Activated CD4-positive, alpha-beta T cell treated with anti-CD3 and anti-CD28 coated beads, Interleukin-2, amount 50 U/mL, for 1 hour (primary cell): ENCODE measurements at places on chromosomes 2 and 18.

GRCh38 chr18:63758615-63759240, 16.5 kb upstream of the SERPINB7 start:
- DNase-seq, result no peak

DNA sequence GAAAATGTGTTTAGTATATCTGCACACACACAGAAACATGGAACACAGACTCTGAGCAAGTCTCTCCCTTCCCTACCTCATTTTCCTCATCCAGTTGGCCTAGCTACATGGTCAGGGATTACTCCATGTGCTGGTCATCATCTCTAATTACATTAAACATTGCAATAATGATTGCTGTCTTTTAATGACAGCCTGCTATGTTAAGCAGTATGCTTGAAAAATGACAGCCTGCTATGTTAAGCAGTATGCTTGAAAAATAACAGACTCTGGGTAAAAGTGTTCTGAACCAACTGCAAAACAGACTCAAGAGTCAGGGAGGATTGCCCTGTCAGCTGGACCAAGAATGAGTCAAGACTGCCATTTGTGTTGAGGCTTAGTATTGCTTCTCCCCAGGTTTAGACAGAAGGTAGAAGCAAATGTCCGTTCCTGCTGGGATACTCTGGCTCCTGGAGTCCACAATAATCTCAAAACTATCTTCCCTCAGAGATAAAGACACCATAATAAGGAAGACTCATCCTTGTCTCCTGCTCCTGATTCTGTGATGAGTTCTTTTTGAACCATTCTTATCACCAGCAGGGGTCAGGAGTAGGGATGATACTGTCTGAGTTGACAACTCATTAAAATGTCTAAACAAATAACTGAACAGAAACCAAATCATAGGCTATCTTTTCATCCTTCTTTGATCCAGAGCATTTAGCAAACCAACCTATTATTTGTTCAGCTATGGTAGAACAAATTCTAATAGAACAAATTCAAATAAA, 57.7 kb downstream of the CCDC93 start:
- DNase-seq, result no peak

DNA sequence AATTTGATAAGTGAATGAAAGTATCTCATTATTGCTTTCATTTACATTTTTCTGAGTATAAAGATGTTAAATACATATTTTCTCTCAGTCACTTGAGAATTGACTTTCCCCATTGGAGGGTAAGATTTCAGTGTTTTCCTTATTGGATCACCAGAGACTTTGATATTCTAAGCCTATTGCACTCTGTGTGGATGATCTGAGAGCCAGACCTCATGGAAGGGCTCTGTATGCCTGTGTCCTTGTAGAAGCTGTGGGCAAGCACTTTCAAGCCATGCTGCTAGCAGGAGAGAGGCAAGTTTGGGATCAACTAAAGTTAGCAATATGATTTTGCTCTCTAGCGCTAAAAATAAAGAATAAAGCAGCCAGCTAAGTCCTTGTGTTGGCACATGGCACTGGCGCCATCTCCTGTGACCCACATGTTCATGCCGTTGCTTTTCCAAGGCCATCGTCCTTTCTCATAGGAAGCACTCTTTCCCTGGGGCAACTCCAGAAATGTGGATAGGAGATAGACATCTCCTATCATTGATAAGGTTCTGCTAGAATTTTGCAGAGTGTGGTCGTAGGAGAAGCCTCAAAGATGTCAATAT, 72.6 kb downstream of the AOX1 start:
- DNase-seq, result no peak

DNA sequence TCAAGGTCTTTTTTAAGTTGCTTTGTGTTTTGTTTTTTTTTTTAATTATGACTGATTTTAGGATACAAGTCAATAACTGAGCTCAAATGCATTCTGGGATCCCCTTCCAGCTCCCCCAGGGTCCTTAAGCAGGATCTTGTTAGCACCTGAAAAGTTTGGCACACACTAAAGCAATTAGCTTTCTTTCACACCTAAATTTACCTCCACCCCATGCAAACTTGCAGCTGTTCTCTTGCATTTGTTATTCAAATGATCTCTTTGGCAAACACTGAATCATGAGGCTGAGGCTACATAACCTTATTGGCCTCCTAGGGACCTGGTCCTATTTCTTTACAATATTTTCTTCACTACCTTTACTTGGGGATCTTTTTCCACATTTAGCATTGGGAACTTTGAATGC, 2026.1 kb upstream of the CELF4 start:
- DNase-seq, result no peak

DNA sequence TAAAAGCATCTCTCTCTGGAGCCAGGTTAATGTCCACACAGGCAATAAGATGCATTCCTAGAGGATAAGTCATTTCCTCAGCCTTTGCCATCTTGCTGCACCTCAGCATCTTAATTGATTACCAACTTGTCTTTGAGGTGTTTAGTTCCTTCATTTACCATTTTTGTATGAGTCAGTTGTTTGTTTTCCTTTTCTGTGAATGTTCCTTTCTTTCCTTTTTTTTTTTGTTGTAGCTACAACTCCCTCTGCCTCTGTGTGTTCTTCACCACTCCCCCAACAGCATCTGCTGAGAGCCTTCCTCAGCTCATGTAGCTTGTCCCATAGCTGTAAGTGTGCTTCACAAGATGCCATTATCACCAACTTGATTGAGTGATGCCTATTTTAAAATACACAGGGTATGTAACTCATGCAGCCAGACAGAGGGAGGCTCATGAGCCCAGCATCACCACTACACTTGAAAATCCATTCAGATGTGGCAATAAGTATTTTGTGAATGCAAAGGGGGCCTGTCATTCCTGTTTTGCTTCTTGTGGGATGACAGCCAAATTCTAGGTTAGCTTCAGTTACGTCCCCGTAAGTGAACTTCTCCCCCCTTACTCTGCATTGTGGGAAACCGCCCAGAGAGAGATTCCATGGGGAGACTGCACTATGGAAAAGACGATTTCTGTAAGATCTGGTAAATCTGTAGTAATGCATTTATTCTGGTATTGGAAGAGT, 315.9 kb upstream of the ZEB2 start:
- DNase-seq, result no peak

- DNase-seq, result no peak
Measured at GRCh38 chr18:3902676-3903075, 452.7 kb downstream of the TGIF1 start.

GRCh38 chr2:166094325-166094724, 33.5 kb downstream of the SCN1A start:
- no peak for DNase-seq

DNA sequence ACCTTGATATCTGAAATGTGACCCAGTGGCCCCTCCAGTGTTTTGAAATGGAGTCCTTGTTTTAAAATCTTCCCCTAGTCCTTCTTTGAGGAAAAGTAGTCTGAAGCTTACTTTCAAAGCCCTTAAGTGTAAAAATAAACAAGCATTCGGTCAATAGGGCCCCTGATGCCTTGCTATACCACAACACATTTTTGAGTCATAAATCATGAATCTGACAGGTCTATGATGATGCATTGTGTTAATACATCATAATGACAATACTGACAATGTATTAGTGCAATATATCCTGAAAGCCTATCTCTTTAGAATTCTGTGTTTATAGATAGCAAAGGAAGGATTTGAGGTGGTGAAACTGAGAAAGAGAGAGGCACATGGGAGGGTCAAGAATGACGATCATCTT, 464.2 kb downstream of the MEIS1 start:
- no peak for DNase-seq
